ENCODE measurements at places on chromosomes 5 and 9.

DNA sequence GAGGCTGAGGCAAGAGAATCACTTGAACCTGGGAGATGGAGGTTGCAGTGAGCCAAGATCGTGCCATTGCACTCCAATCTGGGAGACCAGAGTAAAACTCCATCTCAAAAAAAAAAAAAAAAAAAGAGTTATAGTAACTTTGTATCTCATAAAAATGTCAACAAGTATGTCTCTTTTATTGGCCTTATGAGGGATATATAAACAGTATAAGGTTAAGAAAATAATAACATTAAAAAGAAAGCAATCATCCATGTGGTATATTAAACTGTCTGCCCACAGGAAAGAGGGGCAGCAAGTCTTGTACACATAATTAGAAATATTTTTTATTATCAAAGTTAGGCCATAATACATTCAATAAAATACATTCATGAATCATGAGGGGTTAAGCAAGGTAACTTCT lies 259.4 kb upstream of the KLF9 start:
- DNase-seq, result no peak

DNA sequence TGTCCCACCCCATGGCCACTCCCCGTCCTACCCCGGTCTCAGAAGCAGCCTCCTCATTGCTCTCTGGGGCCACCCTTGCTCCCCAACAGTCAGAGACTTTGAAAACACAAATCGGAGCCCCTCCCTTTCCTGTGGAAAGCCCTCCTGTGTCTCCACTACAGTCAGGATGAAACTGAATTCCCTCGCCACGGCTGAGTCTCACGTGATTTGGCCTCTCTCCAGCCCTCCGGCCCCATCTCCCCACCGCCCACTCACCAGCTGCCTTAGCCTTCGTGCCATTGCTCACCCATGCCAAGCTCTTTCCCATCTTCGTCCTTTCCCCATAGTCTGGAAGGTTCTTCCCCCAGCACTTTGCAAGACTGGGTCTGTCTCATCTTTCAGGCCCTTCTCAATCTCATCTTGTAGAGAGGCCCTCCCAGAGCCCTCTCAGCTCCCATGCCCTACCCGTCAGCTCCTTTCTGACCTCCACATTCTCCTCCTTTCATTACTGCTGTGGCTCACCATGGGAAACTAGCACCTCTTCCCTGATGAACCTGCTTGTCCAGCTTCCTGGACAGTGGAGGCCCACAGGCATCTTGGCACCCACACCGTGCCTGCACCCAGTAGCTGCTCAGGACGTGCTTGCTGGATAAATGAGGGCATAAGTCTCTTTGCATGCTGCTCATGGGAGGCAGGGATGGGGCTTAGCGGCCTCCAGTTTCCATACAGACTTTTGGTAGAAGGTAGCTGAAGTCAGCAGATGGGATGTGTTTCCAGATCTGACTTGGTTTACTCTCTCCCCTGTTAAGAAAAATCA lies 126.4 kb upstream of the COL5A1 start:
- DNase-seq, result no peak

DNA sequence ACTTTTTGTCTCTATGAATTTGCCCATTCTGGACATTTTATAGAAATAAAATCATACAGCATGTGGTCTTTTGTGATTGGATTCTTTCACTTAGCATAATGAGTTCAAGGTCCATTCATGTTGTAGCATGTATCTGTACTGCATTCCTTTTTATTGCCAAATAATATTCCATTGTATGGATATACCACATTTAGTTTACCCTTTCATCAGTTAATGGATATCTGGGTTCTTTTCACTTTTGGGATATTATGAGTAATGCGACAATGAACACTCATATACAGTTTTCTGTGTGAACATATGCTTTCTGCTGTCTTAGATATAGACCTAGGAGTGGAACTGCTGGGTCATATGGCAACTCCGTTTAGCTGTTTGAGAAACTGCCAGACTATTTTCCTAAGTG lies 41.3 kb upstream of the MAST4 start:
- no peak for DNase-seq

GRCh38 chr9:35695943-35696401 lies 6.2 kb upstream of the TPM2 start:
- no peak for DNase-seq

DNA sequence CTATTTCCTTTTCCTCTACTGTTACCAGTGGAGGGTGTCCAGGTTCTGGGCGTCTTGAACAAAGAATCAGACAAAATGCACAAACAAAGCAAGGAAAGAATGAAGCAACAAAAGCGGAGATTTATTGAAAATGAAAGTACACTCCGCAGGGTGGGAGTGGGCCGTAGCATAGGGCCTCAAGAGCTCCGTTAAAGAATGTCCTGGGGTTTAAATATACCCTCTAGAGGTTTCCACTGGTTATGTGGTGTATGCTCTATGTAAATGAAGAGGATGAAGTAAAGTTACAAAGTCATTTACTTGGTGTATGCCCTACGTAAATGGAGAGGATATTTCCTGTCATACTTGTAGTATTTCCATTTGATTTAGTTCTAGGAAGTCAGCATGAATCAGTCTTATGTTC lies 113.5 kb upstream of the MRPS30 start:
- no peak for DNase-seq
